Kidney epithelial cell (primary cell): ENCODE measurements at places on chromosomes 3 and 15. TPM values are rescaled to one million over a fixed set of nuclear protein-coding genes. Genes with fewer than 3 reads are reported as not detected.

- DNase-seq, result no peak
These were observed 66.1 kb downstream of the ADAMTS17 start for GRCh38 chr15:100275641-100276040.

GRCh38 chr3:186255703-186256331, 106.2 kb downstream of the DGKG start:
- no peak for DNase-seq

- DNase-seq, result no peak
These were observed 37.7 kb downstream of the PCSK6 start for GRCh38 chr15:101451846-101452245.

Gene STAC
- 15.3 and 17.5 TPM in 2 replicates for total RNA-seq

Gene HGD
- 0.88 and 1.2 TPM in 2 replicates for total RNA-seq

Gene CD86
- not detected in 2 replicates for total RNA-seq

Gene SLC6A1
- total RNA-seq, result not detected in 2 replicates
